ENCODE measurements at places on chromosomes 5 and 9.

- DNase-seq, result no peak
These were observed 60.8 kb downstream of the WDR41 start for GRCh38 chr5:77431286-77431685.

DNA sequence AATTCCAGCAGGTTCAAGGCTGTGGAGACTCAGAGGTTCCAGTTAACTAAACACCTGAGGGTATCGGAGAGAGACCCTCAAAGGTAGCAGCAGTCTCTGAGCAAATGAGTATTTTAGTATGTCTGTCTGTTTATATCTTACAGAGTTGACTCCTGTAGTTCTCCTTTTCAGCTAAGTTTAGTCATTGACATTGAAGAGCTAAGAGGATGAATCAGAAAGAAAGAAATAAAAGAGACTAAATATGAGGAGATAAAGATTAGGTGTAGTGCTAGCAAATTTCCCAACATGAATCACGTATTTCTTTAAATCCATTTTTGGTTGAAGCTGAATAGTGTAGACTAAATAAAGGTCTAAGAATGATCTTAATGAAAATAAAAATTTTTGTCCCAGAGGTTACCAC is 474.0 kb upstream of the RGMB start:
- DNase-seq, result no peak

- DNase-seq, result no peak
These were observed 13.1 kb downstream of the PSD2 start for GRCh38 chr5:139808481-139809330.

DNA sequence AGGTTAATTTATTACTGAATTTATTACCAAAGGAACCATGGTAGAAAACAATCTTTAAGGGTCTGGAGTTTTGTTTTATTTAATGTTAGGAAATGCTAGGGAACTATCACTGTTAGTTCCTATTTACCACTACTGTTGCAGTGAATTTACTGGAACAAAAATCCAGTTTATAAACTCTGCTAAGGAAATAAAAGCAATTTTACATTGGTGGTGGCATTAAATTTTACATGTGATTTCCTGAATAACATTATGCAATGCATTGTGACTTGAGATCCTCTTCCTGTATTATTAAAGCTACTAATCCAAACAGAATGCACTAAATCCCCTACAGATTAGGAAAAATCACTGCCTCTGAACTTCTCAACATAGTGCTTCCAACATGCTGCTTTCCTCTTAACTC is 599.5 kb upstream of the PTGER4 start:
- no peak for DNase-seq

DNA sequence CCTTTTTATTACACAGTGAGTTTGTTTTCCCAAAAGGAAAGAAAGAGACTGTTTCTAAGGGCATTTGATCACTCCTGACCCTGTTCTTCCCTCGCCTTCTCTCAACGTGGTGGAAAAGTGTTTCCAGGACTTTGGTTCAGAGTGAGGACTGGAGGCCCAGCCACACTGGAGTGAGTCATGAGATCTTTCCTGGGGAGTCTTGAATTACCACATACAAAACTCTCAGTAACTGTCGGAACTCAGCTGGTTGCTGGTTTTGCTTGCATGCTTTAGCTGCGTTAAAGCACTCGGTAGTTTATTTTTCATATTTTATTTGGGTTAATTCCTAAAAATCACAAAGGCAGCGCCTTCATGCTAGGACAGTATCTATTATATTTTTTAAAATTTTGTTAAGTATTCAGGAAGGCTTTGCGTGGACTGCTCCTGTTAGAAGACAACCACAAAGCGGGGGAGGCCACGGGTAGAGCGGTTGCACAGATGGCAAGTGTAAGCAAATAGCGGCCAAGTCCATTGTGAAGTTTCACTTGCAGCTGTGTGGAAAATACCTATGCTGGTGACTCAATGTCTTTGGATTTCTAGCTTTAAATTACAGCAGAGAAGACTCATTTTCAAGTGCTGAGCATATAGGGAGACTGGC is 77.7 kb downstream of the ARSB start:
- DNase-seq, result no peak

GRCh38 chr5:175701797-175702196 is 43.9 kb downstream of the HRH2 start:
- DNase-seq, result no peak

Measured in anterior cingulate cortex (tissue), 58 donors.